ENCODE measurements at places on chromosomes 3 and 15.
A peak's percentile ranks its signal among the peaks of the same experiment; 100 is the strongest.

DNA sequence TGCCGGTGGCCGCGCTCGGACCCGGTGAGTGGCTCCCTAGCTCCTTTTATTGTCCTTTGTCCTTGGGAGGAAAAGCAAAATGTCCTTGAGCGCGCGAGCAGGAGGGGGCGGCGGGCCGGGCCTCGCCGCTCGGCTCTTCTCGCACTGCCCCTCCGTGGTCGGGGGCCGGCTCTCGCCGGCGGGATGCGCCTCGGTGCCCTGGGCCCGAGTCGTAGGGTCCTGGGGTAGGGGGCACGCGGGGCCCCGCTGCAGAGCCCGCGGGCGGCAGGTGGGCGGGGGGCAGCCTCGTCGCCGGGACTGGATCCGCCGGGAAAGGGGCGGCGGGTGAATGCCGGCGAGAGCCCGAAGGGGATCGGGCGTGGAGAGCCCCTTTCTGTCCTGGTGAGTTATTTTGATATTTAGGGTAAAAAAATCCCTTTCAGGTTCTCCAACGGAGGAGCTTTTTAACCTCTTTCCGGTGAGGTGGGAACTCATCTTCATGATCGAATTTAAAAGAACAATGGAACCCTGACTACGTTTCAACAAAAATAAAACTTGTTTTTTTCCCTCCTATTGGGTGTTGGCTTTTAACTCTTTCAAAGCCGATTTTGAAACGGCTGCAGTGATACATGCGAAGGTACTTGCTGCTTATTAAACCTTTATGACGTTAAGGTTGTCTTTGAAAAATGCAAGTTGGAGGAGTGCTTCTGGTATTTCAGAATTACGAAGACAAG lies 16.8 kb upstream of the CHD2 start:
- peak; percentile 27 for DNase-seq

DNA sequence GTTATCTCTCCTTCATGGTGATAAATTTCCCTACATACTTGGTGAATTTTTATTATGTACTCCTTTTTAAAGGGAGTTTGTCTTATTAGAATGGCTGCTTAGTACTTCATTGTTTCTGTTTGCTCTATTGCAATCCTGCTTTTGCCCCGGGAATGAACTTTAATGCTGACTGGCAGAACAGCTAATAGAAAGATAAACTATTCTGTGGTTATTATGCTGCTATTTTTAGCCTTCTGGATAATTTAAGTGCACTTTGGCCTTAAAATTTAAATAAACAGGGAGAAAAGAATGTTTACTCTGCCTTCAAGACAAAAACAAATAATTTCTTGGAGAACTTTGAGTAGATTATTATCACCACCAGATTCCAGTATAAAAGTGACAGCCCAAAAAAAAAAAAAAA lies 413.8 kb upstream of the CCDC54 start:
- DNase-seq = no peak

GRCh38 chr3:169246158-169246557 lies 417.4 kb downstream of the MECOM start:
- DNase-seq = no peak

GRCh38 chr15:92074646-92075045 lies 221.1 kb downstream of the SLCO3A1 start:
- DNase-seq = no peak

DNA sequence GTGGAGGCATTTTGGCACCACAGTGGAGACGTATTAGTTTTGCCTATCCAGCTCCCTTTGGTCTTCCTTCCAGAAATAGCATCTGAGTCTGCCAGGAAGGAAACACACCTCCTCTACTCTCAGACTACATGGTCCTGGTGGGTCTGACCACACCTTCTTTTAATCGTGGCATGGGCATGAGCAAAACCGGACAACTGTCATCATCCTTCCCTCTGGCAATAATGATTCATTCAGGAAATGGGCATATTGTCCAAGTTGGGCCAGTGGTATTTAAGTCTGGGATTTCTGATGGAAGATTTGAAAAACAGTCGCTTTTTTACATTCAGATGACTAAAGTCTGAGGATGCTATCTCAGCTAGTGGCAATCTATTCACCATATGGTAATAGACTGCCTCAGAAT lies 601.0 kb upstream of the ADAMTS9 start:
- DNase-seq = no peak

DNA sequence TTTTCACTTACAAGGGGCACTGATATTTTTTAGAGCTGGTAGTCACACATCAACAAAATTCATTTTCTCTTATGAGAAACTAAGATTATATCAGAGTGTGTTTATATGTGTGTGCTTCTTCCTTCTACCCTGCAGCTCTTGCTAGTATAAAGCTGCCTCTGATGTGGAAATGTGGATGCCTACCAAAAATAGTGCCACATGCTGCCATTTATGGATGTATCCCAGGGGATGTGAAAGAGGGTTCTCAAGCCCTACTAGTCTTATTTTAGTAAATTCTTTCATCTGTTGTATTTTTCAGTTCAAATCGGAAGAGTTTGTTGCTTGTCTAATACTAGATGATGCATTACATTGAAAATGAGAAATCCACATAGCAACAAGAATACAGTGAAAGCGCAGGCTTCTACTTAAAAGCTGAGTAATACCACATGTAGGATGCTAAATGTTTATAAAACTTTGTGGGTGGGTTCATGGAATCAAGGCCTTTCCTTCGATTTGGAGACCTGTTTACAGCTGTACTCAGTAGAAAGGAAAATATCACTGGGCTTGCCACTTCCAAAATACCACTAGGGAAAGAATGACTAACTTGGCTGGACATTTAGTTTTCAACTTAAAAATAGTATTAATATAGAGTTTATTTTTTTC lies 399.2 kb downstream of the EPHA3 start:
- no peak for DNase-seq

DNA sequence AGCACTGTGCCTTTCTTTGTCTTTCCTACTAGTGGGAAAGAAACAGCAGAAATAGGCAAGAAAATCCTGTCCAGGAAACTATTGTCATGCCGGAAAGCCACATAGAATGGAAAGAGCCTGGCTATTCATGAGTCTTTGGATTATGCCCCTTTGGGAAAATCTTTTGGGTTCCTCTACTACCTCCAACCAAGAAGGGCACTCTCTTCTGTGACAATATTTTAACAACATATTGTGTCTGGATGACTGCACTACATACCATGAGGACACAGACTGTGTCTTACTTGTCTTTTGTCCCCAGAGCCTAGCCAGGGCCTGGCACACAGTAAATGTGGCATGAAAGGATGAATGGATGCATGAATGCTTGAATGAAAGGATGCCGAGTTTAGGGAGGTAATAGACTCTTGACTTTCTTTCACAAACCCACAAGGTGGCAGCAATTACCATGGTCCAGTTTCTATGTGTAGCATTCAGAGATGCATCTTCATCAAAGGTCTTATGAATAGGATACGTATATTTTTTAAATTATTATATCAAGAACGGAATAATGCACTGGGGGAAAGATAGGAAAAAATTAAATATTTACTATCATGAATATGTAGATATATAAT lies 30.3 kb downstream of the ARL14 start:
- DNase-seq = peak; percentile 29

DNA sequence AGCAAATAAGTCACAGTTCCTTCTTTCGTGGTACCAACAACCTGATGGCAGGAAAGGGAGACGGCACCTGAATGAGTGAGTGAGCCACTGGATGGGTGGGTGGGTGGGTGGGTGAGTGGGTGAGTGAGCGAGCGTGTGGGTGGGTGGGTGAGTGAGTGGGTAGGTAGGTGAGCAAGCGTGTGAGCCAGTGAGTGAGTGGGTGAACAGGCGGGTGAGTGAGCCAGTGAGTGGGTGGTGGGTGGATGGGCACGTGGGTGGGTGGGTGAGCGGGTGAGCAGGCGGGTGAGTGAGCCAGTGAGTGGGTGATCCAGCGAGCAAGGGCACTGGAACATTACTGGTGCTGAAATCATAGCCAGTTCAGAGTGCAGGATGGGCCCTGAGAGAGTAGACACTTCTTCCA lies 152.8 kb downstream of the MEGF11 start:
- DNase-seq = no peak

DNA sequence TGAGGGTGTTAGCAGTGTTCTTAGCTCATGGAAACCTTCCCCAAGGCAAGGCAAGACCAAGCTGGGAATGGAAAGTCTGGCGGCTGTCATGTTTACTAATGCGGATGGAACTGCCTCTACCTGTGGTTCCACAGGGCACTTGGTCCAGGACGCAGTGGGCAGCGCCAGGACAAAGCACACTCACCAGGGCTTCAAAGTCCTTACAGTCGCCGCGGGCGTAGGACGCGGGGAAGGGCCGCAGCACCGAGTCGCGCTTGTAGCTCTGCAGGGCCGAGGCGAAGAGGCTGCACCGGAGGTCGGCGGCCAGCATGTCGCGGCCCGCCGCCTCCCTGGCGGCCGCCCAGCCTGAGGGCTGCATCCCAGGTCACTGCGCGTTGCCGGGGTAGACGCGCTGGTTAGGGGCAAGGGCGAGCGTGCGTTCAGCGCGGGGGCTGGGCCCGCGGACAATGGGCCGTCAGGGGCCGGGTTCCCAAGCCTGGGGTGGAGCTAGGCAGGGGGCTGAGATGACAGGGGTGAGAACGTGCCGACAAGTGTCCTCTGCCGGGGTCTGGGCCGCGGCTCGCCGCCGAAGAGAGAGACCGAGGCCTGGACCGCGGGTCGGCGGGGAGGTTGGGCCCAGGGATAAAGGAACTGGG lies 497 bp downstream of the PARP16 start:
- peak; percentile 10 for DNase-seq

GRCh38 chr3:17431004-17431403 lies 311.4 kb downstream of the TBC1D5 start:
- DNase-seq = no peak

DNA sequence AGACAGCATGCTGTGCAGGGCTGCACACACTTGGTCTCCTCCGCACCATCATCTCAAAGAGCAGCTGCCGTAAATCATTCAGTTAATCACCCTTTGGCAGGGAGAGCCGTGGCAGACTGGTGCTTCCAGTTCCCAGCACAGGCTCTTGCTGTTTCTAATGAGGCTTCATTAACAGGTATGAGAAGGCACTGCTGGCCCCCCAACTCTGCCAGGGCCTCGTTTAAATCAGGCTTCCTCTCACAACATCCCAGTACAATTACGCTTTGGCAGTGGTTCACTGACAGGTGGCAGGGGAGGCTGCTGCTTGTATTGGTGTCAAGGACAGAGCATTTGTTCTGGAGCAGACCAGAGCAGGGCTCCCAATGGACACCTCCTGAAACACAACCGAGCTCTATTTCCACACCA lies 77.1 kb downstream of the BFSP2 start:
- no peak for DNase-seq

GRCh38 chr3:127213381-127213918 lies 20.5 kb downstream of the PRR23E start:
- no peak for DNase-seq

GRCh38 chr3:126396536-126396935 lies 1.8 kb downstream of the CFAP100 start:
- DNase-seq = no peak

DNA sequence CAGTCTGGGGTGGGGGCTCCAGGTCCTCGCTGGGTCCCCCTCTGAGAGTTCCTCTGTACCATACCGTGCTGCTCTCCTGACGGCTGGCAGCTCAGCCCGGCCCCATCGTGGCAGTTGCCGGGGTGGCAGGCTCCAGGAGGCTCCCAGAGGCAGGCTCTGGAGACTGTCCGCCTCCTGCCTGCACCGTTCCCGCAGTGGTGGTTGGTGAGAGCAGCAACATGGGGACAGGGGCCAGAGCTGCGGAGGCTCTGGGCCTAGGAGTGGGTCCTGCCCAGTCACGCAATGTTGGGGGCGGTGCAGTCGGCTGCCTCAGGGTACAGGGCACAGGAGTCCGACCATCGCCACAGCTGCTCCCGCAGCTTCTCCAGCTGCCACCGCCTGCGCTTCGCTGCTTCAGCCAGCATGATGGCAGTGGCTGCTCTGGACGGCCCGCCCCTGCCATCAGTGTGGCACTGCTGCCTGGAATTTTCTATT lies 492.7 kb downstream of the AGBL1 start:
- no peak for DNase-seq

- no peak for DNase-seq
Measured at GRCh38 chr3:171908731-171909130, 65.6 kb downstream of the TMEM212 start.

DNA sequence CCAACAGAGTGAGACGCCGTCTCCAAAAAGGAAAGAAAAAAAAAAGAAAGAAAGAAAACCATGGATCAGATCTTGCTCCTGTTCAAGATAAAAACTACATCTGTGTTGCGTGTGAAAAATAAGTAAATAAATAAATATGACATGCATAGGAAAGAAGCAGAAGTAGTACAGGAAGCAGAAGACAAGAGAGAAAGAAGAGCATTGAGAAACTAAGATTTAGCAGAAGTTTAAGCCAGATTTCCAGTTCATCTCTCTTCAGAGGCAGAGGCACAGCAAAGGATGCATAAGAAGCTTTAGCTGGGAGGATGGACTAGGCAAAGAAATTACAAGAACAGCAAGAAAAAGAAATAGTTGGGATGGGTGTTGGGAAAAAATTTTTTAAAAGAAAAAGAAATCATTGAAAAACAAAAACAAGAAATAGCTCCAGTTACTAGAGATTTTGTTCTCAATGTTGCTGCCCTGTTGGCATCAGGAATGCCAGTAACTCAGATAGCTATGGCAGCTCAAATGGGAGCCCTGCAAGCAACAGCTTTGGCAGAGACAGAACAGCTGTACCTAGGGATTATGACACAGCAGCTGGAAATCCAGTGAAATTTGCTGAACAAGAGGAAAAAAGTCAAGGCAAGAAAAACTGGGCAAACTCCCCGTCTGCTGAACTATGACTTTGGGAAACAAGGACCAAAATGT lies 17.3 kb downstream of the AP3S2 start:
- no peak for DNase-seq

- no peak for DNase-seq
Measured at GRCh38 chr3:61358364-61358763, 107.1 kb upstream of the FHIT start.

GRCh38 chr3:151275091-151275490 lies 3.3 kb downstream of the P2RY14 start:
- DNase-seq = no peak

DNA sequence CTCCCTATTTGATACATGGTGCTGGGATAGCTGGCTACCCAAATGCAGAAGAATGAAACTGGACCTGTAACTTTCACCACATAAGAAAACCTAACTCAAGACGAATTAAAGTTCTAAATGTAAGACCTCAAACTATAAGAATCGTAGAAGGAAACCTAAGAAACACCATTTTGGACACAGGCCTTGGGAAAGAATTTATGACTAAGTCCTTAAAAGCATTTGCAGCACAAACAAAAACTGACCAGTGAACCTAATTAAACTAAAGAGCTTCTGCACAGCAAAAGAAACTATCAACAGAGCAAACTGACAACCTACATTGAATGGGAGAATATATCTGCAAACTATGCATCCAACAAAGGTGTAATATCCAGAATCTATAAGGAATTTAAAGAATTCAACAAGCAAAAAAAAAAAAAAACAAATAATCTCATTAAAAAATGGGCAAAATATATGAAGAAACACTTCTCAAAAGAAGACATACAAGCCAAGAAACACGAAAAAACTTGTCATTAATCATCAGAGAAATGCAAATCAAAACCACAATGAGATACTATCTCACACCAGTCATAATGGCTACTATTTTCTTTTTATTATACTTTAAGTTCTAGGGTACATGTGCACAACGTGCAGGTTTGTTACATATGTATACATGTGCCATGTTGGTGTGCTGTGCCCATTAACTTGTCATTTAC lies 37.0 kb downstream of the HDGFL3 start:
- no peak for DNase-seq

GRCh38 chr15:25863111-25863967 lies at the start of gene ATP10A:
ATP10A (minus strand) TSS chr15:25863327; CDS start chr15:25863096, 231 bp downstream.
- peak; percentile 16 for DNase-seq
